ENCODE measurements at places on chromosomes 11 and 22.

- peak overlapping the region; percentile 98 for H3K27ac ChIP-seq
- no peaks in the 10 kb centered on the region for H3K27me3 ChIP-seq
- no peaks in the 10 kb centered on the region for H3K36me3 ChIP-seq
These were observed 191 bp upstream of the DEAF1 start for GRCh38 chr11:695288-695537.

DNA sequence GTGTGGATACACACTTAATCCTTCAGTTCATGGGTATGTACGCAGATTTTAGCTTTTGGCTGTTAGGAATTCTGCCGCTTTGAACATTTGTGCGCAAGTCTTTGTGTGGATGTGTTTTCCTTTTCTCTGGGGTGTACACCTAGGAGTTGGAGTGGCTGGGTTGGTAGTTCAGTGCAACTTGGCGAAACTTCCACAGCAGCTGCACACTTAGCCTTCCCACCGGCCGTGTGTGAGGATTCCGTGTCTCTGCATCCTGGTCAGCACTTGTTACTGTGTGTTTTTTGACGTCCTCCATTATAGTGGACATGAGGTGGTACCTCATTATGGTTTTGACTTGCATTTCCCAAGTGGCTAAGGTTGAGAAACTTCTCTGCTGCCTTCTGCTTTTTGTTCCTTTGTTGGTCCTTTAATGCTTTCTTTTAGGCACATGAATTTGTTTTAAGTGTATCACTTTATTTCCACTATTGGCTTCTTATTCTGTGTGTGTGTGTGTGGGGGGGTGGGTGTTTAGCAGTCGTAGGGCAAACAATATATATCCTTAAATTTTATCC is 72.1 kb upstream of the SLC25A18 start:
- no peak overlapping the region for H3K27ac ChIP-seq
- no peak overlapping the region for H3K4me3 ChIP-seq
- H3K36me3 ChIP-seq: peaks cover 2% of the 10 kb centered on the region
- H3K4me1 ChIP-seq: peaks cover 17% of the 10 kb centered on the region

DNA sequence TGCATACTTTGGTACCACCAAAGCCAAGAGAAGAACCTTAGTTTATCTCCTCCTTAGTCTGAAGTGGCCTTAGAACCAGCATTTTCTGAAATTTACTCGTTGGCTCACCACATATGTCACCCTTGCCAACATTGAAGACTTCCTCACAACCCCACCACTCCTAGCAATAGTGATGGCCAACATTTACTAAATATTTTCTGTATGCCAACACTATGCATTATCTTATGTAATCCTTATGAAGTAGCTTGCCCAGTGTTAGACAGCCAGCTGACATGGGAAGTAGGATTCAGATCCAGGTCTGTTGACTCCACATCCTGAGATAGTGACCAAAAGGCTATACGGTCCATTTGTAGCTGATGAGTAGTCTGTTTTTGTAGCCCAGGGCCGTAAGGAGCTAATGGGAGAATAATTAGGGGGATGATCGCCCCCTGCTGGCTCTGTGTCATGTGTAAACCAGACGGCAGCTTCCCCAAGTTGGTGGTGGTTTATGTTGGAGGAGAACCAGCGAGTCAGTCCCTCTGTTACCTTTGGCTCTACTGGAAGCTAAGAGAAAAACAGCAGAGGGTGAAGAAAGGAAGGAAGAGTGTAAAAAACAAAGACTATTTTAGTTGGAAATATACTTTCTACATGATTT is 120.5 kb upstream of the RASSF10 start:
- DNase-seq: peak; percentile 84
- peaks cover 21% of the 10 kb centered on the region for H3K4me1 ChIP-seq
- H3K4me3 ChIP-seq: no peak overlapping the region
- H3K36me3 ChIP-seq: peaks cover 32% of the 10 kb centered on the region
- H3K27me3 ChIP-seq: no peaks in the 10 kb centered on the region

GRCh38 chr11:131235328-131236298 is 134.8 kb upstream of the NTM start:
- no peak overlapping the region for H3K27ac ChIP-seq
- H3K4me3 ChIP-seq: no peak overlapping the region
- H3K27me3 ChIP-seq: no peaks in the 10 kb centered on the region

Measured in neural crest cell (in vitro differentiated cells).